Hematopoietic multipotent progenitor cell treated with erythropoietin and hydrocortisone succinate and interleukin-3 and kit ligand, for 15 days (in vitro differentiated cells): ENCODE measurements at places on chromosomes 13 and 19.

GRCh38 chr13:33352041-33352440 lies 66.5 kb upstream of the STARD13 start:
- no peak for DNase-seq

DNA sequence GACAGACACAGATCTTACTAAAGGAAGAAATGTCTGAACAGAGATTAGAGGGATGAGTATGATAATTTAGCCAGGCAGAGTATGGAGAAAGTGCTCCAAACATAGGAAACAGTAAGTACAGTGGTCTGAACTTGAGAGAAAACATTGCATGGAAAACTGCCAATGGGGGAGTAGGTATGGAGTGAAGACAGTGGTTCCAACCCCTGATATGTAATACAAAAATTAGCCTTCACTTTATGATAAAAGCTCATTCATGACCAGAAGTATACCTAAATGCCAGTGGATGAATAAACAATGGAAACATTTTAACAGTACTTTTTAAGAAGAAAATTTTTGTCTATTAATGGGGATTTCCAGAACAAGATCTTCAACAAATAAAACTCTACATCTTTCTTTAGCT lies 334.0 kb downstream of the DIAPH3 start:
- DNase-seq, result no peak

DNA sequence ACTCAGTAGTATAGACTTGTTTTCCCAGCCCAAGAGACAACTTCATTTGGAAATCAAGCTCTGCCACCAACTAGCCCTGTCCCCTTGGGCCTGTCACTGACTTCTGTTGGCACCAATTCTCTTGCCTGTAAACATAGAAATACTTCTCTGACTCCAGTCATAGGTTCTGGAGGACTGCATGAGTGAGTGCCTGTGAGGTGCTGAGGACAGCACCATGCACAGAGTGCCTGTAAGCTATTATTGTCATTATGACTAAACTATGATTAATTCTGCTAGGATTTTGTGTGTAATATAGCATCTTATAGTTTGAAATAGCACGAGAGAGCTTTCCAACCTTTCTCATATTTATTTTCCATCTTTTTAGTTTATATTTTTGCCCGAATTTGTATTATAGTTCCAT lies 247.9 kb downstream of the MYO16 start:
- no peak for DNase-seq

- DNase-seq, result no peak
Measured at GRCh38 chr13:85529218-85529594, 270.0 kb downstream of the SLITRK6 start.

DNA sequence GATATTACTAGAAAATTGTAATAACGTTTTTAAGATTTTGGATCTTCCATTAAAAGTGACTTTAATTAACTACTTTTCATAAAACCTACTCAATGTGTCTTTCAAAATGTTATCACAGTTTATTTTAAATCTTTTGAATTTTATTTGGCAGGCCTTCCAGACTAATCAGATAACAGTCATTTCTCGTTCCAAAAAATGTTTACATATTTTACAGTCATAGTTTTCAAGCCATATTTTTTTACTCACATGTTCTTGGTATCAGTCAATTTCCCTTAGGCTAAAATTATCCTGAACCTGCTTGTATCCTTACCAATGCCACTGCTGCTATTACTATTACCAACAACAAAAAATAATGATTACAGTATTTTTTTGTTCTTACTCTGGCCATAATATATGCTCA lies 1783.5 kb downstream of the SLITRK5 start:
- no peak for DNase-seq

- DNase-seq, result no peak
Measured at GRCh38 chr19:33302974-33303790, 848 bp upstream of the CEBPA start.

DNA sequence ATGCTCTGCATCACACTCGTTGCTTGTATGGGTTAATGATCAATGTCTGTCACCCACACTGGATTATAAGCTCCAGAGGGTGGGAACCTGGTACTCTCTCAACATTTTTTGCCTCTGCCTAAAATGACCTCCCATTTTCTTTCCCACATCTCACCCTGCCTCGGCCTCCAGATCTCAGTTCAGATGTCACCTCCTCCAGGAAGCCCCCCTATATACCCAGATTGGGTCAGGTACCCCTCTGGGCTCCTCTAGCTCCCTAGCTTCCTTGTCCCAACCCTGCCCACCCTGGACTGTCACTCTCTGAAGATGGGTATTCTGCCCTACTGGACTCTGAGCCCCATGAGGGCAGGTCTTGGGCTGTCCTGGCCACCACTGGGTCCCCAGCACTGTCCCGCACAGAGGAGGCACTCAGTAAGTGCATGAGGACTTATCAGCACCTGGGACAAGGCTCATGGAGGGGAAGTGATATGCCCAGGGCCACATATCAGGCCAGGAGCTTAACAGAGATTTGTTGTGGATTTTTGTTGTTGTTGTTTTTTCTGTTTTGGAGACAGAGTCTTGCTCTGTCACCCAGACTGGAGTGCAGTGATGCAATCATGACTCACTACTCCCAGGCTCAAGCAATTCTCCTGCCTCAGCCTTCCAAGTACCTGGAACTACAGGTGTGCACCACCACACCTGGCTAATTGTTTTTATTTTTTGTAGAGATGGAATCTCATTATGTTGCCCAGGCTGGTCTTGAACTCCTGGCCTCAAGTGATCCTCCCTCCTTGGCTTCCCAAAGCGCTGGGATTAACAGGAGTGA lies 23.8 kb downstream of the PRKD2 start:
- no peak for DNase-seq
